ENCODE measurements at places on chromosomes 5 and 9.

DNA sequence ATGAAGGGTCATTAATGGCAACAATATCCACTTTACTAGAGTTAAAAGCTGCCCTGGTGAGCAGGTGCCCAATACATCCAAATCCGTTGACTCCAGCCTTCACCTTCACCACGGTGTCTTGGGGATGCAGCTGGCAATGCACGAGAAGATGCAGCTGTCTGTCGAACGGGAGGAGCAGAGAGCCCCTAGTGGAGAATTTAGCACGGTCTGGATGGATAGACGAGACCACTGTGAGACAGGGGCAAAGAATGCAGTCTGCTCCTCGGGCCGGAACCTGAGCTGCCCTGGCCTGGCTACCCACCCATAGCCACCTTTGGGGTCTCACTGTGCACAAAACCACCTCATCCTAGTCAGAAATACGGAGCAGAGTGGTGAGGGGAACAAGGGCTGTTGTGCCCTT lies 35.1 kb downstream of the ADRA1B start:
- peak; percentile 36 for DNase-seq

DNA sequence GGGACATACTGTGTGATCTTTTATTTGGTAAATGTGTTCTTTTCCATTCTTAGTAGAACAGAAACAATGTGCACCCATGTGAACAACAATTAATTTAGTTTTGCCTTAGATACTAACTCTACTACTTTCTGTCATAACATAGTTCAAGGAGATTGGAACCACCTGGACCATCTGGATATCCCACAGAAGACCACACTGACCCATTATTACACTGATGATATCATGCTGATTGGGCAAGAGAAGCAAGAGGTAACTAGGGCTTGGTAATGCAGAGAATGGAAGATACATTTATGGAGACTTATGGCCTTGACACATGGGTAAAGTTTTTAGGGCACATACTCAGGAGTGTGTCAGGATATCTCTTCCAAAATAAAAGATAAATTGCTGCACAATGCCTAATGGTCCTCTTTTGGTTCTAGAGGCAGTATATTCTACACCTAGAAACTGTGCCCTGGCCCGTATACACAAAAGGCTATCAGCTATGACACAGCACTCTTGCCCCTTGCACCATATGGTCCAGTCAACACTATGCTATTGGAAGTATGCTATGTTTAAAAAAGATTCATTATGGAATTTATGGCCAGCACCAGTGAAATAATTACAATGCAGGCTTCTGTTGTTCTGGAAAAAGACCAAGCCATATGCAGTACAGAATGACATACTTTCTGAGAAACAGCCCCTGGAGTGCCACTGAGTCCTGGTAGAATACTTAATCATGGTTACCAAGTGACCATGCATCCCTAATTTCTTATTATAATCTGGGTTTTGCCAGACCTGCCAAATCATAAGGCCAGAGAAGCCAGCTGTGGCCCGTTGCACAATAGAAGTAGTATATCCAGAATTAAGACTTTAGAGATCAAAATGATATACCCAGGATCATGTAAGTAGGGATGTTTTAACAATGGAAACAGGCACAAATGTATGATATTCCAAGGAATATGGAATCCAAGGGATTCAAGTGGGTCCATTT lies 41.6 kb upstream of the MROH2B start:
- DNase-seq: no peak

- no peak for DNase-seq
These were observed 136.9 kb upstream of the KLF9 start for GRCh38 chr9:70551396-70551795.

GRCh38 chr5:2370626-2371418 lies 380.7 kb downstream of the IRX2 start:
- no peak for DNase-seq

DNA sequence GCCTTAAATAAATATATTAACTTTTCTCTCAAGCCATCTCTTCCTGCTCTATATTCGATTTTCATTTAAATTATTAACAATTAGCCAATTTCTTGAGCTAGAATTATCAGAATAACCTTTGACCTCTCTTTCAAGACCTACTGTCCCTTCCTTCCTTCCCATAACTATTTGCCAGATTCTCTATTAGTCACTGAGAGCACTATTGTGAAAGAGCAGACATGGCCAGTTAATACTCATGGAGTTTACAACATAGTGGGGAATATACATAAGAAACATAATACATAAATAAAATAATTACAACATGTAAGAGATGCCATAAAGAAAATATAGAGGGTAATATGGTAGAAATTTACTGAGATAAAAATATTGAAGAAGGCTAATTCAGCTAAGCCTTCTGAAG lies 72.1 kb upstream of the CHD1 start:
- DNase-seq: no peak

GRCh38 chr9:114852050-114852594 lies 46.3 kb upstream of the TNFSF15 start:
- DNase-seq: no peak

GRCh38 chr5:34529581-34530331 lies 126.4 kb upstream of the RAI14 start:
- DNase-seq: no peak

GRCh38 chr5:154271466-154271865 lies 80.9 kb downstream of the GALNT10 start:
- no peak for DNase-seq

DNA sequence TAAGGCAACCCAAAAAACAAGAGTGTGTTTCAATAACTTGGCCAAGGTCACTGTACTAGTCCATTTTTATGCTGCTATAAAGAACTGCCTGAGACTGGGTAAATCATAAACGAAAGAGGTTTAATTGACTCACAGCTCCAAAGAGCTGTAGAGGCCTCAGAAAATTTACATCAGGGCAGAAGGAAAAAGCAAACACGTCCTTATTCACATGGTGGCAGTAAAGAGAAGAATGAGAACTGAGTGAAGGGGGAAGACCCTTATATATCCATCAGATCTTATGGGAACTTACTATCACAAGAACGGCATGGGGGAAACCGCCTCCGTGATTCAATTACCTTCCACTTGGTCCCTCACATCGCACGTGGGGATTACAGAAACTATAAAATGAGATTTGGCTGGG lies 64.3 kb upstream of the CAMK4 start:
- no peak for DNase-seq

DNA sequence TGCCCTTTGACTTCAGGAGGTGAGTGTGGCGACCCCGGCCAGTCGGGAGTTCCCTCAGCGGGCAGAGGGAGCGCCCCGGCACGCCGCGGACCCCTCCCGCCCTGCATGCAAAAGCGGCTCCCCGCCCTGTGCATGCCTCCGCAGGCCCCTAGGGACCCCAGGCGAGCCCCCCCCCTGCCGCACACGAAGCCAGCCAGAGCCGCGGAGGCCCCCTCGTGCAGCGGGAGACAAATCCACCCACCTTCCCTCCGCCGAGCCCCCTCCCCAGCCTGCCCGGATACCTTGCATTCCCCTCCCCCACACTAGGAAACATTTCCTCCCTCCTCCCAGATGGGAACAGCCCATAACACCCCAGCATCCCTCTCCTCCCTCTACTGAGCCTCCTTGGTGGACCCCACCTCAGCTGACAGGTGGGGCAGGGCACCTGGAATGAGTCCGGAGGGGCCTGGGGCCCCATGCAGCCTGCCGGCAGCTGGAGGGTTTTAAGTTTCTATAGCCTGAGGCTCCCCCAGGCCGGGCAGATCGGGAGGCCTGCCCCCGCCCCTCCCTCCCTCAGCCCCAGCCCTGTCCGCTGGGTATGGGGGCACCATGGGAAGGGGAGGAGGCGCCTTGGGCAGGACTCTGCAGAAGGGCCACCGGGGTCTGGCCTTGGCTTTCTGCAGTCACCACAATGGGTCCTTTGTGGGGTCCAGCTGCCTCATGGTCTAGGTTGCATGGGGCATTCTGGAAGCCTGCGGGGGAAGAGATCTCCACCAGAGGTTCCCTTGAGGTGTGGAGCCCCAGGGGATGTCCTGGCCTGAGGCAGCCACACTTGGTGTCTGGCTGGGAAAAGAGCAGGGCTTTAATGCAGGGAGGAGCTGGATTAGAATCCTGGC lies 601 bp downstream of the ERGIC1 start:
- DNase-seq: peak; percentile 64

GRCh38 chr9:131395157-131396098 lies 1.5 kb downstream of the PRRC2B start:
- DNase-seq: no peak

DNA sequence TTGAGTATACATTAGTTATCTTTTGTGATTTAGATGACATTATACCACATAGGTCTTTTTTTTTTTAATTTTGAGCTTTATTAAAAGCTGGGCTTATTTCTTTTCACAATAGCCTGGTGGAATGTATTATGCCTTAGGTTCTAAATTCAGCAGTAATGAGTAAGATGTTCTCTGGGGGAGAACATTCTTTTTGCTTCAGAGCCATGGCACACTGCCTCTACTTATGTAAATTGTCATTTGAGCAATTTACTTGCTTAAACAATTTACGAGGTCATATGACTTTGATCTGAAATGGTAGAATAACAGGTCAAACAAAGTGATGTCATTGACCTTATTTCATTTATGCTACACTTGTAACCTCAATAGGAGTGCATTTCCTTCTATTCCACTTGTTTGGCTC lies 154.2 kb downstream of the FOCAD start:
- DNase-seq: no peak

GRCh38 chr9:91911657-91912056 lies 38.4 kb downstream of the ROR2 start:
- DNase-seq: no peak

GRCh38 chr5:38758774-38759600 lies 86.8 kb upstream of the OSMR start:
- no peak for DNase-seq

DNA sequence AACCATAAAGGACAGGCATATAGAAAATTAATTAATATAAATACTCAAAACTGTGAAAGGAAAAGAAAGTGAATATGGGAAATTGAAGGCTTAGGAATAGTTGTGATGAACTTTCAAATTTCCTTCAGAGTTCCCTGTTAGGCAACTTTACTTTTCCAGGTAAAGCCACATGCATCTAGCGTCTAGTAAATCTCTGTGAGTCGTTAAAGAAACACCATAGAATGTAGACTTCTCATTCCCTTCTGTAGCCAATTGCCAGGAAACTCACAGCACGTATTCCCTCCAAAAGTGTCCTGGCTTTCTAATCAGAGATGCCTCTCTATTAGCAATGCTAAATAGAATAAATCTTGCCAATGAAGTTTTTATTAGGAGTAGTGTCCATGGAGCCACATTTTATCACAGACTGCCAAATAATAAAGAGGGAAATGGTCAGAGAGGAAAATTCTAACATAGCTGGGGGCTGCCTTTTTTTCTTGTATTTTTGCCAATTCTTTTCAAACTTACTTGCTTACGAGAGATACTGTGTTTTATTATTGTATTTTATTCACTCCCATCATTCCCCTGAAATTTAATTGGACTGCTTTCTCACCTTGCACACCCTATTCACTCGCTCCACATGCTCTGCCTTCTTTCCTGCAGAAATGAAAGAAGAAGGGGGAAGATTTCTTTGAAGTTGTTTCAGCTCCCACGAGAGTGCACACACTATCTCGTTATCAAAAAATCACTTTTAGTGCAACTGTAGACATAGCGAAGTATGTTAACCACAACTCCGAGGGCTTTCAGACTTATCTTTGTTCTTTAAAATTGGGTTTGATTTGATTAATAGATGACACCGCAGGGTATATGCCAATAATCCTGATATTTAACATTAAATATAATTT lies 439.0 kb downstream of the CSNK1G3 start:
- DNase-seq: no peak

- DNase-seq: peak; percentile 55
These were observed 804 bp downstream of the TTC39B start for GRCh38 chr9:15306068-15306756.

DNA sequence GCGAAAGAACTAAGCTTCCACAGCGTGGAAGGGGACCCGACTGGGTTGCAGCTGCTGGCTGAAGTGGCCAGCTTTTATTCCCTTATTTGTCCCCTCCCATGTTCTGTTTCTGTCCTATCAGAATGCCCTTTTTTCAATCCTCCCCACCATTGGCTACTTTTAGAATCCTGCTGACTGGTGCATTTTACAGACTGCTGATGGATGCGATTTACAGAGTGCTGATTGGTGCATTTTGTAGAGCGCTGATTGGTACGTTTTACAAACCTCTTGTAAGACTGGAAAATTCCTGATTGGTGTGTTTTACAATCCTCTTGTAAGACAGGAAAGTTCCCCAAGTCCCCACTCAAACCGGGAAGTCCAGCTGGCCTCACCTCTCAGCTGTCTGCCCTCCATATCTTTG lies 50.7 kb downstream of the KLF9 start:
- no peak for DNase-seq

- no peak for DNase-seq
These were observed 177.0 kb downstream of the FGF18 start for GRCh38 chr5:171596391-171596878.

- DNase-seq: no peak
These were observed 76.7 kb downstream of the SVEP1 start for GRCh38 chr9:110502842-110503241.

GRCh38 chr5:62386824-62387223 lies 16.9 kb downstream of the DIMT1 start:
- no peak for DNase-seq

- no peak for DNase-seq
These were observed 16.7 kb upstream of the TLR4 start for GRCh38 chr9:117687532-117687931.

DNA sequence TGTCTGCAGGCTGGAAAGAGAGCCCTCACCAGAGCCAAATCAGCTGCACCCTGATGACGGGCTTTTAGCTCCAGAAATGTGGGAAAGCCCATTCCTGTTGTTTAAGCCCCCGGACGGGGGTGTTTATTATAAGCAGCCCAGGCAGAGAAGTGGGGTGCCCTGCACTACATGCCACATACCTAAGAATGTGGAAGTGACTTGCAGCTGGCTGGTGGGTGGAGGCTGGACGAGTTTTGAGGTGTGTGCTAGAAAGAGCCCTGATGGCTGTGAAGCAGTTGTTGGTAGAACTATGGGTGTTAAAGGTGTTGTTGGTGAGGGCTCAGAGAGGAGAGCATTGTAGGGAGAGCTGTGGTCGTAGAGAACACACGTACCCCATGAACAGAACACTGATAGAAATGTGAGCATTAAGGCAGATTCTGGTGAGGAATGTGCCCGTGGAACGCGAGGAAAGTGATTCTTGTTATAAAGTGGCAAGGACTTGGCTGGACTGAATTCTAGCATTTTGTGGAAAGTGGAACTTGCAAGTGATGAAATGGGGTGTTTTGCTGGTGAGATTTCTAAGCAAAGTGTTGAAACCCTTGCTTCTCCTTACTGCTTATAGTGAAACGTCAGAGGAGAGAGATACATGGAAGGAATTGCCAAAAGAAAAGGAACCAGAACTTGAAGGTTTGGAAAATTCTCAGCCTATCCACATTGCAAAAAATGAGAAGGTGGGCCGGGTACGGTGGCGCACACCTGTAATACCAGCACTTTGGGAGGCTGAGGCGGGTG lies 38.9 kb downstream of the AHRR start:
- peak; percentile 8 for DNase-seq

DNA sequence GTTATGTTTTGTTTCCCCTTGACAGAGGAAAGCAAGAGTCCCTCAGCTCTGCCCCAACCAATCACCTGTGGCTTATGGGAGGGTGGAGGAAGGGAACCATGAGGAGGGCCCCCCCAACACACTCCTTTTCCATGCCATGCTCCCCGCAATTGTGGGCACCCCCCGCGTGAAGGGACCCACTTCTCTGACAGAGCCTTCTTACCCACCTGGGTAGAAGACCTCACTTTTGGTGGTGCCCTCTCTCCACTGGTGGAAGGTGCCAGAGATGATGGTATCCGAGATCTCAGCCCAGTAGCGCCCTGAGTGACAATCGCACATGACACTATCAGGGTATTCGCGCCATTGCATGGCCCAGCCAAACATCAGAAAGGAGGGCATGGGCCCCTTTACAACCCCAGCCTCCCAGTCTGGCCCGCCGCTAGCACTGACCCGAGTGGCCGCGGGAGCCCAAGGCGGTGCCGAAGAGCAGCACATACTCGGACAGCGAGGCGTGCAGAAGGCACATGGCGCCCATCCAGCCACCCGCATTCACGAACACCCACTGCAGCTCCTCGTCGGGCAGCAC lies 714 bp downstream of the SIGMAR1 start:
- no peak for DNase-seq
